Memory B cell (primary cell): ENCODE measurements at places on chromosomes 3 and 15.

- DNase-seq = no peak
Measured at GRCh38 chr3:38507120-38507519, 11.0 kb downstream of the EXOG start.

- DNase-seq = no peak
Measured at GRCh38 chr3:44442596-44443309, 34.7 kb downstream of the ZNF445 start.

DNA sequence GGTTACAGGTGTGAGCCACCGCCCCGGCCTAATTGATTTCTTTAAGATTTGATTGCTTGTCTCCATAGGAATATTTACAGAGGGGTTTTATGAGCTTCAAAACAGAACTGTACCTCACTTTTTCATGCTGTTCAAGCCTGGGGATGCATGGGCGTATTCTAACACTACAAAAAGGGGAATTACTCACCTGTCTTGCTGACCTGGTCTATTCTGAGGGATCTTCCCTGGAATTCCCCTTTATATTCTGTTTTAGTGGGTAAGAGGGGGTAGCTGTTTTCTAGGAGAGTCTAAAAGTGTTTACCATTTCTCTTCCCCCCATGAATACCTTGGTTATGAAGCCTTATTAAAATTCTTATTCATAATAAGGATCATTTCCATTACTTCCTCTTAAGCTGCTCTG is 48.1 kb downstream of the NME9 start:
- DNase-seq = no peak

DNA sequence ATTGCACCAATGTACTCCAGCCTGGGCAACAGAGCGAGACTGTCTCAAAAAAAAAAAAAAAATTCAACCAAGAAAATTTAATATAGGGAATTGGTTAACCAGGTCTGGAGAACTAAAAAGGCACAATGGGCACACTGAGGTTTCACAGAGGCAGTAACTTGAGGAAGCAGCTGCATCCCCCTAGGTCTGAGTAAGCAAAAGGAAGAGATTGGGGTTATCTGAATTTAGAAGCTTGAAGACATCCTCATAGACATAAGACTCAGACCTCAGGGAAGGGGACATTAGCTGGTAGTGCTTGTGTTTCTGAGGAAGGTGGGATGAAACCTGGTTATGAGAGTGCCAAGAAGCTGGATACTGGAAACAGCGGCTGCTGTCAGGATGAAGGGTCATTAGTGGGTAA is 50.1 kb upstream of the LEKR1 start:
- DNase-seq = no peak

DNA sequence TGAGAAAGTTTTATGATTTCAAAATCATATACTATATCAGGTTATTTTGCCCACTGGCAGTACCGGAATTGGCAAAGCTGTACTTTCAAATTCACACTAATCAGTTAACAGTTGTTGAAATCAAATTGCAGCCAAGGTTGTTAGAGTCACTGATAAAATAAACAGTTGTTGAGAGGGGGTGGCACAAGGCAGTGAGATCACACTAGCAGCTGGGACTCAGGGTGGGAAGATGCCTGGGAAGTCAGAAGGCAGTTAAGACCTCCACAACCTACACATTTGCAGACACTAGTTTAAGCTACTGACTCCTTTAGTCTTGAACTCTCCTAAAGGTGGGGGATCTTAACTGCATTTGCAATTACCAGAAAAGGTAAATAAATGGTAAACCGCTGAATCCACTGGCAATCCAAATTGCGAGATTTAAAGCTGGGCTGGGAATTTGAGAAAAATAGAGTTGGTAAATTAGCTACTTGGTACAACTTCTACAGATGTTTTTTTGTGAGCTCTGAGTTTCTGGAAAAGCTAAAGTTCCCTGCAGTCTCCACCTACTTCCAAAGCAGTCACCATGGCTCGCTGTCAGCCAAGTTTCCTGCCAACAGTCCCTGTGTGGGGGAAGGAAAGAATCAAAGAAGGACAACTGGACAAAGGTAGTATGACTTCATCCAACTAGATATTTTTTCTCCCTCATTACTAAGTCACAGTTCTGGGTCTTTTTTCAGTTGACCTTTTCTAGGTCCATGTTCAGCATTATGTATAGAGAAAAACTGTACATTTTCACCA is 105.7 kb downstream of the ZNF385D start:
- no peak for DNase-seq

GRCh38 chr3:192090586-192090985 is 629.6 kb downstream of the PYDC2 start:
- no peak for DNase-seq

- no peak for DNase-seq
Measured at GRCh38 chr15:69474846-69475455, 22.3 kb downstream of the RPLP1 start.

DNA sequence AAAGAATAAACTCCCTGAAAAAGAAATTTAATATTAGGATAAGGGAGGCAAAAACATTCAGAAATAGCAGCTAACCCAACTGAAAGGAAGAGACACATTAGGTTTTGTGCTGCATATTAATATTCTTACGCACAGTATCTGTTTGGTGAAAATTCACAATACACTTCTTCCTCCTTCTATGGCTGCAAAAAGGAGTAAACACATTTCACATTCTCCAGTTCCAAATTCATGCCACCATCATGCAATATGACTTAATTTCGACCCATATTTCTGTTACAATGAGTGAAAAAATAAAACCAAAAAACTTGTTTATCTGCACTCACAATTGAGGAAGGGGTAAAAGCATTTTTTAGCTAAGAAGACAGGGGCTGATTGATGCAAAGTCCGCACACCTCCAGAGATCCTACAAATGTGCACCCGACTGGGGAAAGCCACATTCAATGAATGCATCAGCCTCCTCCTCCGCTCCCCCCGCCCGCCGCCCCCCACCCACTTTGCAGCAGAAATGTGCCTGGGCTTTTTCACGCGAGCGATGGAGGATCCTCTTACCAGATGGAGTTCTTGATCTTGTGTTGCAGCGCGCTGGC is 1.0 kb downstream of the RFX7 start:
- DNase-seq = no peak

- no peak for DNase-seq
Measured at GRCh38 chr3:115836944-115837343, 213.6 kb downstream of the GAP43 start.

DNA sequence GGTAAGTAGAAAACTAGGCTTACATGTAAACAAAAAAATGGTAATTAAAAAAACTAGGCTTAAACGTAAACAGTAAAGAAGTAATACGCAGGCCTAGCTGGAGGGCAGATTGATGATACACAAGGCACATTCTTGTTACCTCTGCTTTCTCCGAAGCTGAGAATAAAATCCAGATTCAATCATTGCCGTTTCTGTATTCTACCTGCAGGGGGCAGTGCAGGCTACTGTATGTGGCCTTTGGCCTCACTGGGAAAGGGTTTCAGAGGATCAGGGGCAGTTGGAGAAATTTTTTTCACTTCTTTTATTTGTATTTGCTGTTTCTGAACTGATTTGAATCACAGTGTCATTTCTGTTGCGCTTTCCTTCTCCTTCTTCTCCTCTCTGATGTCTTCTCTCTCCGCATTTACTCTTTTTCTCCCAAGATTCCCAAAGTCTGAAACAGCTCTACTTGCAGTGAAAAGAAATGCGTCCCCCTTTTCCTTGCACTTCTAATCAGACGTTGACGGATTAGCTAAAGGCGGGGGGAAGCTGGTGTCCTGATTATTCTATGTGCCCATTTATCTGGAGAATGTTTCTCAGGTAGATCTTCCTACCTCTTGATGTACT is 67.1 kb upstream of the MCTP2 start:
- peak; percentile 60 for DNase-seq

DNA sequence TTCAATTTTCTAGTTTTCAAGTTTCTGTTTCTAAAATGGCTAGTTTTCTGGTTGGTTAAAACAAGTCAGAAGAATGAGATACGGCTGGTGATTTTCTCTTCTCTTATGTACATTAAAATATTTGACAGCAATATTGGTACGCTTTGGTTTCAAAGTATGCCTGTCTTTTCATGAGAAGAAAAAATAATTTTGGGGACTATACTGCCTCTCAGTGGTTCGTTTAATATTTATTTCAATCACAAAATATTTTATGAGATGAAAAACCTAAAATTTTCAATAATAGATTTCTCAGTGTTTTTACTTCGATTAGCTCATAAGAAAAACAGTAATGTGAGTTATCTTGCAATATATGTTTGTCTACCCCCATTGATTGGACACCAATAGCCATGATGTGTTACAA is 72.8 kb upstream of the AADACL2 start:
- no peak for DNase-seq

DNA sequence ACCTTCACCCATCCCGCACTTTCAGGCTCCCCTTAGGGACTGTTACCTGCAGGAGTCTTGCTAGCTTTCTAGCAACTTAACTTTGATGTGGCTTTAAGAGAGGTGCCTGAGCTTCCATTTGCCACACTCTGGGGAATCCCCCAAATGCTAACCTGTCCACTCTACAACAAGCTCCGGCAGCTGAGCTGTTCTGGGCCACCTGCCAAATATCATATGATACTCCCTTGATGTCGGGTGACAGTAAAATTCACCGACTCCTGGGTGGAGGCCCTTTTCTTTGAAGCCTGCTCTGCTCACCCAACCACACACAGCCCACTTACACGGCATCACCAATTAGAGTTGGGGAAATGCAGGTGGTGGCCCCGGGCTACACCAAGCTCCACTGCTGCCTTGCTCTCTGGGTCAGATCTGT is 38.0 kb upstream of the XCR1 start:
- no peak for DNase-seq

DNA sequence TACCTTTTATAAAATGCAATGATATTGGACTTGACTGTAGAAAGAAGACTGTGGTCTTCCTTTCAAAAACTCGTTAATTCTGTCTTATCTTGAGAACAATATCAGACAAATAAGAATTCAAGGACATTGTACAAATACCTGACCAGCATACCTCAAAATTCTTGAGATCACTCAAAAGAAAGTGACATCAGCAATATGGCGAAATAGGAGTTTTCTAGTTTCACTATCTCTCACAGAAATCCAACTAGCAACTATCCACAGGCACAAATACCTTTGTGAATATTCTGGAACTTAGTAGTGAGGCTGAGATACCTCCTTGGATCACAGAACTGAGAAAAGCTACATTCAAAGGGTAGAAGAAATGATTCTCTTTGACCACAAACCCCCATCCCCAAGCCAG is 419.7 kb downstream of the ZNF385D start:
- no peak for DNase-seq

GRCh38 chr15:78618064-78618463 is 2.7 kb downstream of the CHRNA3 start:
- no peak for DNase-seq

DNA sequence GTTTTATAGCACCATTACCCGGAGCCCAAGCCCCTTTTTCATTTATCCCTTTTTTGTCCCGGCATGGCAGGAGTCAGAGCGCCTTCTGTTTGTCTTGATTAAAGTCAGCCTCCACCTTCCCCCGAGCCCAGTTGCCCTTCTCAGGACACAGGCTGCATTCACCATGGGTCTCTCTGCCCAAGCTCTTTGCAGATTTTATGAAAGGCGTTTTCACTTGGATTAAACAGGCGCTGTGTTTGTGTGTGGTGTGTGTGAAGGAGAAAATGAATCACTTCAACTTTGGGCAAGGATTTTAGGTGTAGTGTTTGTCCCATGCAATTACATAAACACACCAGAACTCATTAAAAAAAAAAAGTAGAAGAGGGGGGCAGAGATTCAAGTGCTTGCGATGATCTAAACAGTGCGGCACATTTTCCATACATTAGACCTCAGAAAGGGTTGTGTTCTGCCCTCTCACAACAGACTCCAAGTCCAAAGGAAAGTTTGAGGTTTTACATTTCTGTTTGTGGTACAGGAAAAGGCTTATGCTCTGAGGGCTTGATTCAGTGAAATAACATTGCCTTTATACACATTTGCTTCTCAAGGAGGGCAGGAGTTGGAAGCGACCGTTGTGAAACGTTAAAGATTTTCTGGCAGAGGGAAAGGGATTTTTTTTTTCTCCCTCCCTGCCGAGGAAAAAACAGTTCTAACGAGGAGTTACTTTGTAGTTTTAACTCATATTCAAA is 14.5 kb upstream of the IL16 start:
- DNase-seq = no peak

- no peak for DNase-seq
Measured at GRCh38 chr15:26866298-26867199, at the start of gene GABRA5. TSS of gene GABRA5 (plus strand) at chr15:26867062. CDS start at chr15:26869249, 2,187 bp downstream.

DNA sequence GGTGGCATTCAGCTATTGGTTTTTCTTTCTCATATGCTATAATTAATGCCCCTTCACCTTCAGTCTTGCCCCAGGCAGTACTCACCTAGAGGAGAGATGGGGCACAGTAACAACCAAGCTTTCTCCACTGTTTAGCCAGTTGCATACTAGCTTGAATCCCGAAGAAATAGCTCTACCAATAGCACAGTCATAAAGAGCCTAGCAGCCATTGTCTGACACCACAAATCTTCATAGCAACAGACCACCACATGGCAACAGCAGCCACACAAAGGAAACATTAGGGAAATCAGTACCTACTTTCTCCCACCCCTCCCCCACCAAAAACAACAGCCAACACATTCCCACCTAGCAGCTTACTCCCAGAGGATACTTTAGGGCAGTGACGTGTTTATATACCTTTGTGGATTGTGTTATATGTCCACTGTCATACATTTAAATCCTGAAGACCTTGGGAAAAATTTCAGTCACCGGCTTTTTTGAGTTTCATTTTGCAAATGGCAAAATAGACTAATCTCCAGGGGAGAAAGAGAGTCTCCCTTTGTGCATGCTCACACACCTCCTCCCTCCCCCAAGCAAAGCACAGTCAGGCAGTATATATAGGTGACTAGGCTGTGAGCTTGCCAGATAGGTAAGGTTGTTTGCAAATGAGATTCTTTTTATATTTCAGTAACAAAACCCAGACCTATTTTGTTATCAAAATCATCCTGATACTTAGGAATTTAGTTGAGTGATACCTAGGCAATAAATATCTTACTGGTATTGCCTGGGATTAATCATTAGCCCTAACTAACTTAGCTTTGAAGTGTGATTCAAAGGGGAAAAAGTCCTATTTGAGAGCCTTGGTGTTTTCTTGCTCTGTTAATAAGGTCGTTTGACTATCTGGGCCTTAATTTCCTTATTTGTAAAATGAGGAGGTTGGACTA is 140.6 kb downstream of the RBPMS2 start:
- DNase-seq = no peak

GRCh38 chr3:49614936-49615335 is 59.2 kb upstream of the APEH start:
- no peak for DNase-seq

DNA sequence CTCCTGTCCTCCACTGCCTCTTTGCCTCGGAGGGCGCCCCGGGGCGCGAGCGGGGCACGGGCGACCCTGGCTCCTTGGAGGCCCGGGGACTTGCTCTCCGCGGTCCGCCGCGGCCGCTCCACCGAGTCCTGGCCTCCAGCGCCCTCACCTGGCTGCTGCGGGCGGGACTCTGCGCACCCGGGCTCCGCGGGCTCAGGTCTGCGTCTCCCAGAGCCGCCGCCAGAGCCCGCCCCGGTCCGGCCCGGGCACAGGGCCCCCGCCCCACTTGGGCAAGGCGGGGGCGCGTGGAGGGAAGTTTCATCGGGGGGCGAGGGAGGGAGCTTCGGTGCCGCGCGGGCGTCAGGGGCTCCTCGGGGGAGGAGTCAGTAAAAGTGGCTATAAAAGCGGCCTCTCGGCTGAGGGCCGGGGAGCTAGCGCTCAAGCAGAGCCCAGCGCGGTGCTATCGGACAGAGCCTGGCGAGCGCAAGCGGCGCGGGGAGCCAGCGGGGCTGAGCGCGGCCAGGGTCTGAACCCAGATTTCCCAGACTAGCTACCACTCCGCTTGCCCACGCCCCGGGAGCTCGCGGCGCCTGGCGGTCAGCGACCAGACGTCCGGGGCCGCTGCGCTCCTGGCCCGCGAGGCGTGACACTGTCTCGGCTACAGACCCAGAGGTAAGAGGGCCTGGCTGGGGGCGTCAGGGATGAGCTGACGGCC is at the start of gene CEMIP:
Gene CEMIP (plus strand): TSS at position 407 of the 694 bp plus-strand sequence. CDS start 94,510 bp downstream, outside the sequence.
- peak; percentile 16 for DNase-seq

GRCh38 chr3:71525391-71525790 is 58.1 kb downstream of the FOXP1 start:
- no peak for DNase-seq
